ENCODE measurements at places on chromosomes 7 and 10.

DNA sequence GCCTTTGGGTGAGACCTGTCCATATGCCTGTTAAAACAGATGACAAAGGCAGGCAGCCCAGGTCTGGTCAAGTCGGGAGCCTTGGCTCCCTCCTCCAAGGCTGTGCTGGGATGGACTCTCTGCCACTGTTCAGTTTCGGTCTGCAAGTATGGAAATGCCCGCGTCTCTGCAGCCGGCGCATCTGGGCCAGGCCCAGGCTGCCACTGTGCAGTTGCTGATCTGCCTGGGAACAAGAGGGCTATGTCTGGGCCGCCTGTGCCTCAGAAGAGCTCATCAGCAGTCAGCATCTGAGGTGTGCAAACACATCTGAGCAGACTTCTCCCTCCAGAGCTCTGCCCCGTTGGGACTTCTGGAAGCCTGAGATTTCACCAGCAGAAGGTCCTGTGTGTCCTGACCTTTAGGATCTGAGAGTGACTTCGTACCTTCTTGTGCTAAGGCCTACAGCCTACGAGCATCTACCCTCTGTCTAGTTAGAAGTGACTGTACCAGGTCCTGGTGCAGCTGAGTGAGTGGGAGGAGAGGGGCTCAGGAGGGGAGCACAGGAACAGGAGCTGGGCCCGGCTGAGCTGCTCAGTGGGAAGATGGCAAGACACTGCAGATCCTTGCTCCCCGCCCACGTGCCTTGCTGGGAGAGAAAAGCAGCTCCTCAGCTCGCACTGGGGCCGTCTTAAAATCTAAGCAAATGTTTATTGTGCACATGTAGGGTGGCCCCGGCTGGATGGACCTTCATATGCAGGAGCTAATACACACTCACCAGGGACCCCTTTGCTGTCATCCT lies 50.9 kb downstream of the DOCK1 start:
- no peak for DNase-seq

DNA sequence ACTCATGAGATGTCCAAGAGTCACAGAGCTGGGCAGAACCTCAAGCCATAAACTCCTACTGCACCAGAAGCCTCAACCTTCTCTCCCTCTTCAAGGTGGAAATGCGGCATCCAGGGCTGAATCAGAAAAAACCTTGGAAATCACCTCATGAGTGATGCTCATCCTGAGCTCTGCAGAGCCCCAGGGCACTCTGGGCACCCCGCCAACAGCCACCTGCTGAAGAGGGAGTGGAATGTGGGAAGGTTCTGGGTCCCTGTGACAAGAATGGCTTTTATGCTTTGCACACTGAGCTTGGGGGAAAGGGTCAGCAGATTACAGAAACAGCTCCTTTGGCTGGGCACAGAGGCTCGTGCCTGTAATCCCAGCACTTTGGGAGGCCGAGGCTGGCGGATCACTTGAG lies 18.8 kb downstream of the NUDT1 start:
- peak; percentile 50 for DNase-seq

DNA sequence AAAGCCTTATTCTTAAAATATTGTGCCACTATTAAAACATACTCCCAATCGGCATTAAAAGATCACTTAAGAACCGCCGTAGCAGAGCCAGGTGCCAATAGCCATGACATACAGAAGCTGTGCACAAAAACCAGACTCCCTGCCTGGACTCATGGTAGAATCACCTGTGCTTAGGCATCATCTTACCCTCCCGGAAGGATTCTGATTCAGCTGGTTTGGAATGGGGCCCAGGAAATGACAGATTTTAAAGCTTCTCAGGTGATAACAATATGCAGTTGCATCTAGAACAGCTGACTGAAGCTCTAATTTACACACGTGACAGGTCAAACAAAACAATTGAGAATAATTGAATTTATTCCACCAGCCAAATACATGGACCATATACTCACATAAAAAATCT lies 10.7 kb downstream of the A1CF start:
- DNase-seq, result no peak

DNA sequence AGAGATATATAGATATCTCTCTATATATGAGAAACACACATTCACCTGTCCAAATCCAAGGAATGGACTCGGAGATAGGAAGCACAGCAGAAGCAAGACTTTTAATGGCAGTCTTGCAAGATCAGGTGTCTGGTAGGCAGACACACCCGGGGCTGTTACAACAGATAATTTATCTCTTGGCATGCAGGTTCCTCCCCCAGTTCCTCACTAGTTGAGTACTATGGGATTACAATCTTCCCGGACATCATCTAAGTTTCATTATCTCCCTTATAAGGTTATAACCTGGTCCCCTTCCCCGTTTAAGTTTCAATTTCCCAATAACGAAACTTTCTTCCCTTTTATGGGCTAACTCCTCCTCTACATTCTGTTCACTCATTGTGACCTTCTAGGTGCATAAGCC lies 399.3 kb downstream of the PPP1R3A start:
- no peak for DNase-seq

GRCh38 chr7:98733036-98733435 lies 116.0 kb downstream of the NPTX2 start:
- DNase-seq, result peak; percentile 89
